Ovary (tissue), 10 donors: ENCODE measurements at places on chromosomes 7 and 10. TPM values are rescaled to one million over a fixed set of nuclear protein-coding genes. Genes with fewer than 3 reads are reported as not detected.

DNA sequence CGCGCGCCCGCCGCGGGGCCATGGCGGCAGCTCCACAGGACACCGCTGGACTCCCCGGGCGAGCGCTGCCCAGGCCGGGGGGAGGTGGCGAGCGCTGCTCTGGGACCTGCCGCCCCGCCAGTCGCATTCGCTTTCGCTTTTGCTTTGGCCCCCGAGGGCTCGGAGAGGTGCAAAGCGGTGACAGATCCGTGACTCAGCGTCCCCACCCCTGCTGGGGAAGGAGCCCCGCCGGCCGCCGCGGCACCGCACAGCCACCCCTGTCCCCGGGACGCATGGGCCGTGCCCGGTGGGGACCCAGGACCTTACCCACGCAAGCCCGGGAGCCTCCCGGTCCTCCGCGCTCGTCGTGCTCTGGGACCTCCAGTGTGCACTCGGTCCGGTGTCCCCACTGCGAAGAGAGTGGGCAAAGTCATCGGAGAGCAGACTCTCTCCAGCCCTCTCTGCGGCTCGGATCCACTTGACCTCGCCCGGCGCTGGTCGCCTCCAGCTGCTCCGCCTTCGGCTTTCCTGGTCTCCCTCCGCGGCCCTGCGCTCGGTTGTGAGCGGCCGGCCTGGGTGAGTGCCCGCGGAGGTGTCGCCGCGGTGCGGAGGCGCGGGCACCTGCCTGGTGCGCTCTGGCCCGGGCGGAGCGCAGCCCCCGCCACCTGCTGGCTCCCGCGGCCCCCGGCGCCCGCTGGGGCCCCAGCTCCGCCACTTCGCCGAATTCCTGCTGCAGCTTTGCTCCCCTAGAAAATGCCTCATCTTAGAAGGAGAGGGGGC, at the start of gene IL15RA:
Gene IL15RA (minus strand): TSS at position 73 of the 759 bp plus-strand sequence. CDS start 51 bp downstream, at position 22.
- peak; percentile 50 for DNase-seq

The PLPP4 gene
- not detected for total RNA-seq

DNA sequence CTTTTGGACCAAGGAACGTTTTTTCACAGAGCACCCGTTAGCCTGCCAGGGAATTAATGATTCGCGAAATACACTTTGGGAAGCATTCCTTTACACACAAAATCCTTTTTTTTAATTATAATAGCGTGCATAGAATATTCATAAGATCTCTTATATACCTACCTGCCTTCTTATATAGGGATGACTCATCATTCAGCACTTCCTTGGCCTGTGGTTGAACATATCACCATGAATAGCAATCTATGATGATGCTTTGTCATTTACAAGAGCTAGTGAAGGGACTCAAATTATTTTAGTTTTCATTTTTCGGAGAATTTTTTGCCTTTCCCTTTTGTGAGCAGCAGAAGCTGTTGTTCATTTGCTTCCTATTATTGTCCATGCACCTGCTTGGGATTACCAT, 97.0 kb downstream of the CDH23 start:
- no peak for DNase-seq

DNA sequence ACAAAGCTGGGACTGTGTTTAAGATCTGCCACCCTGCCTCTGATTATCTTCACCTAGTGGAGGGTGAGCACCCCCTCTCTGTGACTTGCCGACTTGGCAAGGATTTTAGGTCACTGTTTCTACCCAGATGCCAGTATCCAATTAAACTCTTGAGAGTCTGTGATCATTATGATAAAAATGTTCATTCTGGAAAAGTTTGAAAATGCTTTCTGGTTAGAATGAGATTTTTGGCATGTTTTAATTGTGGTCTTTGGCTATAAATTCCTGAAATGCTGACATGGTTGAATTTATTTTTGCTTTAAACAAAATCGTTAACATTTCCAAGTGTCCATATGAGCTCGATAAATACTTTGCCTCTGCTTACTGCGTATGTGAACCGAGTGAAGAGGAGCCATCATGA, 221.4 kb downstream of the BICC1 start:
- no peak for DNase-seq

- DNase-seq: no peak
These were observed 153.2 kb downstream of the MAD1L1 start for GRCh38 chr7:2079332-2080059.

The GHRHR gene
- not detected for total RNA-seq

GRCh38 chr10:80382989-80383388, 25.4 kb upstream of the PRXL2A start:
- DNase-seq: peak; percentile 50

- no peak for DNase-seq
These were observed 47.8 kb downstream of the IKZF1 start for GRCh38 chr7:50352282-50352681.

DNA sequence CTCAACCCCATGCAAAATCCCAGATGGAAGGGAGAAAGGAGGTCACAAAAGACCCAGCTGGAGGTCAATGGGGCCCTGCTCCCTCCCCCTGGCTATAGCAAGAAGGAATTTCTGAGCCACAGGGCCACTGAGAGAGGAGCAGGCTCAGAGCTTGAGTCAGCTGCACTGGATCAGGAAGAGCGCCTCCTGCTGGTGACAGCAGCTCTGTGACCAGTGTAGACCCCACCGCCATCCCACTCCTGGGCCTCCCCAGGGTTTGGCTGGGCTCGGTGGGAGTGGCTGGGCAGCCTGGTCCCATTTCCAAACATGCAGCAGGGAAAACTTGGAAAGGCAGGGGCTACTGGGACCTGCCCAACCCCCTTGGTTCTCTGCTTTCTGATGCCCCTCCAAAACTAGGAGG, 31.5 kb upstream of the PRLHR start:
- DNase-seq: no peak

GRCh38 chr7:99505324-99505662, 831 bp downstream of the ZKSCAN5 start:
- no peak for DNase-seq

- DNase-seq: no peak
These were observed 512 bp upstream of the VIM start for GRCh38 chr10:17227367-17228090.

DNA sequence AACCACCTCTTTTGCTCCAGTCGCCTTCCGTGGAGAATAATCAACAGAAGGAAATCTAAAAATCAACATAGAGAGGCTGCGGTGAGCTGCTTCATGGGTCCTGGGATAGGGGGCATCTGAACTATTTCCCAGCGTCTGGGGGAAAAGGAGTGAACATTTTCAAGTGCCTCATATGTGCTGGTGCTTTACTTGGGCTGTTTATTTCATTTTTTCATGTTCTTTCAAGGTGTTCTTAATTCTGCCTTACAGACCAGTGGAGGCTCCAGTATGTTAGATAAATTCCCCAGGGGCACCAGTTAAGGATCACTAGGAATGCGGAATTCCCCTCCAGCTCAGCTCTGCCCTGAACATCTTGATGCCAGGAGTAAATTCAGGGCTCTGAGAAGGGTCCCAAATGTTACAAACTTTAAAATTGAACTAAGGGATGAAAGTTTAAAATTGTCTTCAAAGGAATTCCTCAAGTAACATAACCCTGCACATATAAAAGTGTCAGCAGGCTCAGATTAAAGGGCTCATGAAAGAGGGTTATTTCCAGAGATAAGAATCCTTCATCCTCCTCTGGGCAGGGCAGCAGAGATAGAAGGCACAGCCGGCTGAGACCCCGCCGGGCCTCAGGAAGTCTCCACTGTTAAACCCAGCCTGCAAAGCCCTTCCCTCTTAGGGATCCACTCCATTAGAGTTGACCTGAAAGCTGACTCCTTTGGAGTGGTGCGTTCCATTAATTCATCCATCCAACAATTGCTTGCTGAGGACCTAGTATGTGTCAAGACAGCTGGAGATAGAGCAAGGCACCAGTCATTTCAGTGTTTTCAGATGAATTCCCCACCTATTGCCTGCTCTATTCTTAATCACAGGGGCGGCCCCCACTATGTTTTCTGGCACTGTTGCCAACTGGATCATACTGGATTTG, 345.8 kb downstream of the KCNMA1 start:
- no peak for DNase-seq

- no peak for DNase-seq
These were observed 203.7 kb downstream of the ARHGAP21 start for GRCh38 chr10:24519950-24520349.

DNA sequence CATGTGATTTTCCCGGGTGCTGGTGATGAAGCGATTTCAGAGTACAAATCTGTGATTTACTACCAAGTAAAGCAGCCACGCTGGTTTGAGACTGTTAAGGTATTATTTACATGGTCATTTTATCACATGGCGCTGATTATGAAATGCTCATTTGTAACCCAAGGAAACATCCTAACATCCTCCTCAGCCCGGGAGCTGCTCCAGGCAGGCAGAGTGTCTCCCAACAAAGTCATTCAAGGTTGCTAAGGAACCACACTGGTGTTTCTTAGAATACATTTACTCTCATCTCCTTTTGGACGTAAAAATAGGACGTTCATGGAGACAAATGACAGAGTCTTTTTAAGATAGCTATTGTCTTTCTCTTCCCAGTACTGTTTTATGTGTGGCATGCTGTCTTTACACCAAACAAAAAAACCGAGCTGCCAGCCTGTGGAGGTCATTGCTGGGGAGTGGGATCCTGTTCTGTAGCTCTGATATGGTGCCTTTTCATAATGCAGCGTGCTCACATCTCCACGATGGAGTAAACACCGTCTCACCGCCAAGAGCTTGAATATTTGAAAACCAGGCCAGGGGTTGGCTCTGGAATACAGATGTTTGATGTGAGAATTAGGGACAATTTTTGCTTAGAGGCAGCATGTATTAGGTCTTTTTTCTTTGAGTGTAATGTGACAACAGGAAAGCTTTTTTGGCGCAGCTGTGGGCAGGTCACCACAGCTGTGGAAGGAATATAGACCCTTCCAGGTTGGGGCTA, 119.6 kb downstream of the DOCK1 start:
- peak; percentile 47 for DNase-seq

DNA sequence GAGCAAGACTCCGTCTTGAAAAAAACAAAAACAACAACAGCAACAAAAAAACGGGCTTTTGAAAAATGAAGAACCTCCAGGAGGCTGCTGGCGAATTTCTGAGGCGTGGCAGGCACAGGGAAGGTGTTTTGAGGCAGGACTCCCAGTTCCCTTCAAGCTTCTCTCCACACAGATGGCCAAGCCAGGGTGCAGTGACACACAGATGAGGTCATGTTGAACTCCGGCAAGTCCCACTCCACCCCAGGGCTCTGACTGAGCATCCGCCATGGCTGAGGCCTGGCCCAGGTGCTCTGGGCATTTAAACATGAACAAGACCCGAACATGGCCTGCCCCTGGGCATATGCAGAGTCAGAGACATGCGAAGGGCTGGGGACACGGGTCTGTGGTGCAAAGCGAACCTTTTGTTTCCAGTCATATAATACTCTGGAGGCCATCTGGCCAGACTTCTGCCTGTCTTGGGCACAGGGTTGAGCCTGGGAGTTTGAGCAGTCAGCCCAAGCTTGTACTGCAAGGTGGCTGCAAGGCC, 514.6 kb upstream of the FOXK1 start:
- no peak for DNase-seq

GRCh38 chr10:77732213-77733003, 94.8 kb upstream of the KCNMA1 start:
- DNase-seq: no peak

GRCh38 chr10:93816123-93816747, 58.5 kb downstream of the LGI1 start:
- DNase-seq: peak; percentile 40

DNA sequence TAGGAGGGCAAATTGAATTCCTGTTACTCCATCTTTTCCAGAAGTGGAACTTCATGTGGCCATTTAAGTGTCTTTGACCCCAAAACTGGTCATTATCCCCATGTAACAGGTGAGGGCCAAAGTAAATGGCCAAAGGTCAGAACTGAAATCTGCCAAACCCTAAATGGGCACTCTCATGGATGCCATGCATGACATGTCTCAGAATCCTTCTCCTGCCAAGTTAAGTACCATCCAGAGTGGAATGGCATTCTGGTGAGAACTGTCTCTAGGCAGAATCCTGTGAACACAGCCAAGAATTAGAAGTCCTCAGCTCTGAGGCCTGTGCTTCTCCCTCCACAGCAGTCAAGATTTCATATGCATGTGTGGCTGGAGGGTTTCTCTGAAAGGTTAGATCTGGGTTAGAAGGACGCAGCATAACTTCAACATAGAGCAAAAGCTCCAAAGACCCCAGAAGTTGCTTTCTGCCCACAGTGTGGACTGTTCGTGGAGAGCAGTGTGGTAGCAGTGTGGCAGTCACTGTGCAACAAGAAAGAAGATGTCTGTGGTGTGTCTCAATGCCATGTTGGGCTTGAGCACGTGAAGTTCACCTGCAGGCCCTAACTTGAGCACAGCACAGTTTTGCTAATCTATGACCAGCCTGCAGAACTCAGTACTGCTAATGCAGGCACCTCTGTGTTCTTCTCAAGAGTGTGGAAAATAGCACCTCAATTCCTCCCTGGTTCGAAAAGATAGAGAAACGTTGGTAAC, 121.3 kb downstream of the ADCY1 start:
- no peak for DNase-seq

DNA sequence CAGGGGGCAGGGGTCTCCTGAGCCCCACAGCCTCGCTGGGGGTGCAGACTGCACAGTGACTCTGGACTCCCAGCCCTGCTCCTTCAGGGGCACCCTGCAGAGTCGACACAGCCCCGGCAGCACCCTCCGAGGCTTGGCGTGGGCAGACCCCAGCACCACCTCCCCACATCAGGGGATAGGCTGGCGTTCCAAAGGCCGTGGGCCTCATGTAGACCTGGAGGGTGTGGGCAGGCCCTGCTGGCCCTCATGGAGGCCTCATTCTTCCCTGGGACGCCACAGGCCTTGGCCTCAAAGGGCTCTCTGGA, 265.9 kb downstream of the ELFN1 start:
- no peak for DNase-seq

- DNase-seq: no peak
These were observed 158.2 kb upstream of the PRKCQ start for GRCh38 chr10:6738112-6738768.

The RAMP3 gene
- 2.9 TPM for total RNA-seq

- no peak for DNase-seq
These were observed 157.3 kb downstream of the TMEM178B start for GRCh38 chr7:141231018-141231792.

GRCh38 chr10:95503001-95503400, 58.2 kb downstream of the SORBS1 start:
- DNase-seq: no peak

The FKBP6 gene
- not detected for total RNA-seq

The GPR15LG gene
- 3.6 TPM for total RNA-seq

The SFRP4 gene
- 121 TPM for total RNA-seq

DNA sequence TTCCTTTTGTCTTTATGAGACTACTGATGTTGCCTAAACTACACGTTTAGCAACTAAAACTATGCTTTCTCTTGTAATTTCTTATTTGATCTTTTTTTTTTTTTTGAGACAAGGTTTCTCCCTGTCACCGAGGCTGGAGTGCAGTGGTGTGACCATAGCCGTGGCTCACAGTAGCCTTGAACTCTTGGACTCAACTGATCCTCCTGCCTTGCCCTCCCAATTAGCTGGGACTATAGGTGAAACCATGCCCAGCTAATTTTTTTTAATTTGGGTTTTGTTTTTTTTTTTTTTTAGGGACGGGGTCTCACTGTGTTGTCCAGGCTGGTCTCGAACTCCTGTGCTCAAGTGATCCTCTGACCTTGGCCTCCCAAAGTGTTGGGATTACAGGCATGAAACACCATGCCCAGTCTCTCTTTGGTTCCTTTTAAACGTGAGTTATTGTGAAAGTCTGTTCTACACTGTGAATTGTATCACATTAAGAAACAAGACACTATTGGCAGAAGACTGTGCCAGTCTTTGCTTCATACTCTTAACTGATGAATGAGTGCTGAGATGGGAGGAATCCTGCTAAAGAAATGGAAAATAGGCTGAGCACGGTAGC, 6.4 kb downstream of the TMEM248 start:
- no peak for DNase-seq
